ENCODE measurements at places on chromosomes 11 and 22.

DNA sequence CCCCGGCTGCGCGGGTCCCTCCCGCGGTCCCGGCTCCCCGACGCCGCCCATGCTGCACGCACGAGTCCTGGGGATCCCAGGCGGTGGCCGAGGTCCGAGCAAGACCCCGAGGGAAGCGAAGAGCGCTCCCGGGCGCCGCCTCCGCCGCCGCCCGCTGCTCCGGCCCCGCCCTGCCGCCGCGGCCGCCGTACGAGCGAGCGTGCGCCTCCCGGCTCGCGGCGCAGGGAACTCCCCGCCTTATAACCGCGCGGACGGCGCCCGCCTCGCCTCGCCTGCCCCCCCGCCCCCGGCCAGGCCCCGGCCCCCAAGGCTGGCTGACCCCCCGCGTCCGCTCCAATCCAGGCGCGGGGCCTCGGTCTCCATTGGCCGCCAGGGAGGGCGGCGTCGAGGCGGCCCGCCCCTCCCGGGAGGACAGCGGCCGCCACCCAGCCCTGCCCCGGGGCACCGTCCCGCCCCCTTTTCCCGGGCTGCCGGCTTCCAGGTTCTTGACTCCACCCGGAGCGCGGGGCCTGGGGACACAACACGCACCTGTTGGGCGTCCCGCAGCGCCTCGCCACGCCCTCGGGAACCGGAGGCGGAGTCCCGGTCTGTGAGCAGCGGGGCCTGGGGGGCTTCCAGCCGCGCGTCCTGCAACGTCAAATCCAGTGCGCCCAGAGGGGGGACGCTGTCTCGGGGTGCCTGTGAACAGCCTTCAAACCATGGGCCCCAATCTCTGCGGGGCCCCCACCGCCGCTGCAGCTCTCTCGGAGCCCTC lies at the start of gene FADS3:
Gene FADS3, minus strand, starts transcription at position 215 of the 754 bp plus-strand sequence. Its CDS starts 164 bp downstream, at position 51.
- peak; percentile 93 for DNase-seq

DNA sequence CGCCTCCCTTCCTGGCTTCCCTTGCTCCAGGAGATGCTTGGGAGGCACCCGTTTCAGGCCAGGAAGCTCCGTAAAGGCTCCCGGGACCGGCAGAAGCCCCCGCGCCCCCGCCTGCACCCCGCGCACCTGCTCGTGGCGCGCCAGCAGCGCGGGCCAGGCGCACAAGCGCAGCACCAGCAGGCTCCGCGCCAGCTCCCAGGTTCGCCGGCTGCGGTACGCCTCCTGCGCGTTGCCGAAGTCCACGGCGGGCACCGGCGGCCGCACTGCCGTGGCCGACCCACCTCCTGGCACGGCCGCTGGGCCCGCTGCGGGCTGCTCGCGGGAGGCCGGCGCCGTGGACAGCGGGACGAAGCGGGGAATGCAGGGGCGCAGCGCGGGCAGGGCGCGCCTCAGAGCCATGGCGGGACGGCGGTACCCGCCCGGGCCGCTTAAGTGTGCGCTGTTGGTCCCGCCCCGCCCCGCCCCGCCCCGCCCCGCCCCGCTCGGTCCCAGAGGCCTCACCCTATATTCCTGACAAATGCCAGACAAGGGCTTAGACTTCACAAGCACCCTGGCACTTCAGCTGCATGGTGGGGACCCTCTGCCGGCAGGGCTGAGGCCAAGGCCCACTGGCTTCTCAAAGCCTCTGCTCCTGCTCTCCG lies at the start of gene PRODH:
Gene PRODH, minus strand, starts transcription at position 405 of the 641 bp plus-strand sequence. Its CDS starts 6 bp downstream, at position 399.
- no peak for DNase-seq

DNA sequence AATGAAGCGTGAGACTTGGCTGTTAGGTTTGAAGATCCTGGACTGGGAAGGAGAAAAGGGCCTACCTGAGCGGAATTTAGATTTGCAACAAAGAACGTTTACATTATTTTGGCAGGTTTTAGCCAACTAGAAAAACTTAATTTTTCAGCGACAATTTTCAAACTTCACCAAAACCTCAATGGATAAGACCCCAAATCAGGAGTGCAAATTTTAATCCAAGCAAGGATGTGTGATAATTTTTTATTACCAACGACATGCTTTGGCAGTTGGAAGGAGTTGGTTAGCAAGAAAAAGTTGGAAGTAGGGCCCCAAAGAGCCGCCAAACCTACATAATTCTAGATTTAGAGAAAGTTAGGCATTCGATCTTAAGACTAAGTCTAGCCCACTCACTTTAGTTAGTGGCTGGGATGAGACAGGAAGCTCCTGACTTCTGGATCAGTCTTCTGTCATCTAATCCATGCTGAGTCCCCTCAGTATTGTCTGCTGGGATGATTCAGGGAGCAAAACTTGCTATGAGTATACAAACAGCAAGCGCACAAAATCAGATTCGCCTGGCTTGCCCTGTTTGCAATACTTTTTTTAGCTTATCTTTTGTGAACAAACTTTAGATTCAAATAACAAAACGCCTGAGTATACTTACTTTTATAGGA lies 787 bp upstream of the RDX start:
- DNase-seq = no peak

DNA sequence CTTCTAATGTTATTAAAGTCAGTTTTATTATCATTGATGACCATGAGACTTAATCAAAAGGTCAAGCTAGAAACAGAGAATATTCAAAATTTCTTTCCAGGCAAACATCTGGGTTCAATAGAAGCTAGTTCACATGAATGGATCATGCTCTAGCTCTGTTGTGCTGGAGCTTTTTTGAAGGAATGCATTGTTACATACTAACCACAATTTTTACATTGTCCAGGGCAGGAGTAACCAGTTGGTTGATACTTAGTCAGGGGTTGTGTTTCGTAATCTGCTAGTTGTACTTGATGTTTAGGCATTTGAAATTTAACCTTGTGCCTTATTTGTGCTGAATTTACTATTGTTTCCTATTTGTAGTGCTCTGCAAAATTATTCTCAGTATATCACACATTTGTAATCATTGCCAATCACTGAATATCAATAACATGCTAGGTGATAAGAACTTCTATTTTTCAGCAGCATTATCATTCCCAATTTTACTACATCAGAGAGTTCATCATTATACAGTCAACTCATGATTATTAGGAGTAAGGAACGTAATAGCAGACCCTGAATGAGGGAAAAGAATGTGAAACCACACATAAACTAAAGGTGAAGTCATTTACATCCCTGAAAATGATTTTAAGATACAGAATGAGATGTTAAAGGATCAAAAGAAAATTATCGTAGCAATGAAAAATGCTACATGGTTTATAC lies 23.2 kb downstream of the NF2 start:
- peak; percentile 50 for DNase-seq

DNA sequence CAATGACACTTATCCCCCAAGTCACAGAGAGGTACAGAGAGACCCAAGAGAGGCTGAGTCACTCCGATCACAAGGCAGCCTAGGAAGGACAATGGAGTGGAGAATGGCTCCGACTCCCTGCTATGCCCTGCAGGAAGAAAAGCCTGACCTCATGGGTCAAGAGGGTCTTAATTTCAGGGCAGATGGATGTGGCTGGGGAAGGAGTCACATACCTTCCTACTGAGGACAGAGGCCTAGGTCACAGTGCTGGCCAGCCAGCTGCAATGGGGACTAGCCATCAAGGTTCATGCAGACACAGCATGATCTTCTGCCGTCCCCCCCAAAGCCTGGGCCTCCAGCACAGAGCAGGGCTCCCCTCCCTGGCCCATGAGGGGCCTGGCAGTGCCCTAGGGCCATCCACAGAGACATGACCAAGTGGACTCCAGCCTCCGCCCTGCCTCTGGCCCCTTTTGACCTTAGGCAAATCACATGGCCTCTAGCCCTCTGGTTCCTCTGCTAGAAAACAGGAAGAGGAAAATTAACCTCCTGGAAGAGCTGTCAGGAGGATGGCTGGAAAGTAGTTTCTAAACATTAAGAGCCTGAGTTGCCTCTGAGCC lies 1.8 kb downstream of the ARRB1 start:
- no peak for DNase-seq

- no peak for DNase-seq
Observed at GRCh38 chr11:112829971-112830654, 131.1 kb upstream of the NCAM1 start.

GRCh38 chr11:108278954-108279353 lies 56.1 kb downstream of the ATM start:
- no peak for DNase-seq

DNA sequence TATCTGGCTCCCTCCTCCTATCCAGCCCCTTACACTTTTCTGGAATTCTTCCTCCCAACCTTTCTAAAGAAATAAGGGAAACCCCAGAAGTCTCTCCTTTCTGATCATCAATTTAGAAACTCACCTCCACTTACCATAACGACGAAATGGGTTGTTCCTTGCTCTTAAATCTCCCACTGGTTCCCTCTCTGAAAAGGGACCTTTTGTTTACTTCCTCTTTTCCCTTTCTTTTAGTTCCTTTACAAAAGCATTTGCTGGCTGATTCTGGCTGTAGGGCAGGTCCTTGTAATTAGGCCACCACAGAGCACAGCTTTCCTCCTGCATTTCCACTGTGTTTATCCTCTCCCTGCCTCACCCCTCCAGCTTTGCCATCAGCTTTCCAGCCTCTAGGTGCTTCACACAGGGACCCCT lies 12.0 kb downstream of the JAML start:
- no peak for DNase-seq

- DNase-seq = no peak
Observed at GRCh38 chr11:44532809-44533208, 32.7 kb upstream of the CD82 start.

GRCh38 chr11:93585758-93586157 lies 42.6 kb upstream of the SMCO4 start:
- DNase-seq = peak; percentile 60

GRCh38 chr22:49961601-49962011 lies 1.0 kb downstream of the PIM3 start:
- no peak for DNase-seq

GRCh38 chr11:119610836-119611426 lies 118.1 kb downstream of the NECTIN1 start:
- no peak for DNase-seq

GRCh38 chr11:76849376-76849775 lies 11.3 kb upstream of the ACER3 start:
- no peak for DNase-seq

GRCh38 chr22:45263463-45264269 lies 21.1 kb upstream of the UPK3A start:
- DNase-seq = peak; percentile 85

DNA sequence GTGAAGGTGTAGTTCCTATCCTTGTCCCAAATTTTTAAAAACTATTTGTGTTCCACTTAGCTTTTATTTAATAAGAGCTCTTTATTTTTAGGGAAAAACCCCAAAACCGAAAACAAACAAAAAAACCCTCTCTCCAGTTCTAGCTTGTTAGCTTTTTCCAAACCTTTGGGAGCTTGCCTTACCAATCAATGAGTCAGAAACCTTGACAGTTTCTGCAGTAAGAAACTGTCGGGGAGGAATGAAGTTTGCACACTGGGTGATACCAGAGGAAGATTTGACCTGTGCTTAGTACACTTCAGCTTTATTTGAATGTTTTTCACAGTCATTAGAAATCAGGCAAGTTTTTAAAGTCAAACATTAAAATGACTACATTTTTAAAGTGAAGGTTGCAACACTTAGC lies 105.0 kb downstream of the FAT3 start:
- no peak for DNase-seq

DNA sequence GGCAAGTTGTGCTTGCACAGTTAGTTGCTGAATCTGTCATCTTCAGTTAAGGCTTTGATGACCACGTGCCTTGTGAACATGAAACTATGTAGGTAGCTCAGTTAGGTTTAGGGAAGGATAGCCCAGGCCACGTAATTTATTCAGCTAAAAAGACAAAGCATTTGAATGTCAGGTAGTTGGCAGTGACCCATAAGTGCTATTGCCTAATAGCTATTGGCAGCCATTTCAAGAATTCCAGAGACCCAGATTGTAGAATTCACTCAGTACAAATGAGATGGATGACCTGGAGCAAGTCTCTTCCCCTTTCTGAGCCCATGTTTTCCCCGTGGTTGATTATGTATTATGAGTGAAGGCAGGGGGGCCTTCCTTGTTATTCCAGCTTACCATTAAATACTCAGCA lies 265.3 kb upstream of the ANO5 start:
- no peak for DNase-seq

- no peak for DNase-seq
Observed at GRCh38 chr11:70061734-70062133, 16.4 kb upstream of the ANO1 start.

DNA sequence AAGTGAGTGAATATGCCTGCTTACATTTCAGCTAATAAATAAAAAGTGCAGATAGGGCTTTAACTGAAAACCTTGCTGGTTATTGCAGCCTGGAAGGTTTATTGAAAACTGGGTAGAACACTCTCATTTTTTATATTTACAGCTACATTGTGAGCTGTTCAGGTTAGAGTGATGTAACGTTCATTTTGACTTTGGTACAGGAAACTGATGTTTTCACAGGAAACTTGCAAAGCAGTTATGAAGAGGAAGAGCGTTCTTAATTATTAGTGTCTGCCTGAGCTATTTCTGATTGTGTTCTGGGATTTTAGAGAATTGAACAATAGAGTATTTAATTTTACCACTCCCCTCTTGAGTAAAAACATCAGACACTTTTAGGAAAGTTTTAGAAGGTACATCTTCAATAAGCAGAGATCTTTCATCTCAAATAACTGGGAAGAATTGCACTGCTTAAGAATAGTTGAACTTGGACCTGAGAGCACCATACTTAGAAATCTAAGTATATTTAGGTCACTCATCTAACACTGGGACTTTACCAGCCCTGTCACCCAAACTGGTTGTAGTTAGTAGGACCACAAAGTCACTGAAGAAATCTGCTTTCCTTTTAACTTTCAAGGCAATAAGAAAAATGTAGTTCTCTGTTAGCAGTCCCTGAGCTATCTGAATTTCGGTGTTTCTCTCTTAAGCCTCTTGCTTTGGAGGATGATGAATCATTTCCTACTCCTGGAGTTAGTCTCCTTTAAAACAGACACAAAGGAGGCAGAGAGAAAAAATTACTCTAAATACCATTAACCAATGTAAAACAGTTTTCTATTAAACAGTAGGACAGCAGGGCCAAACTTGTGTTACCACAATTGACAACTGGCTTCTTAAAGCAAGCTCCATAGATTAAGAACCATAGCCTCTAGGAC lies 128.6 kb upstream of the DDI1 start:
- no peak for DNase-seq

DNA sequence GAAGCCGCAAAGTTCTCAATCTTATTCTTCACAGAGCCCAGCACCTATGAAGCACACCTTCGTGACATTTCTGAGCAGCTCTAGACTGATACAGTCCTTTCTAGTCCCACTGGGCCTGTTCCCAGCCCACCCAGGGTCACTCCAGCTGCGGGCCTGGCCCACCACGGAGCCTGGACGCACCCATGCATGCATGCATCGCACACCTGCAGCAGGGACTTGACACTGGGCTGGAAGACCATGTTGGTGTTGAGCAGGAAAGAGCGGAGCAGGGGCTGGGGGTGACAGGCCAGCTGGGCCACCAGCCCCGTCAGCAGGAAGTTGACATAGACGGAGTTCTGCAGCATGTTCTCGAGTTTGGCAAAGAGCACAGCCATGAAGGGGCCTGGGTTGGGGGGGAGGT lies 9.2 kb downstream of the C11orf42 start:
- no peak for DNase-seq

- DNase-seq = no peak
Observed at GRCh38 chr22:22045571-22046335, 63.2 kb upstream of the TOP3B start.

- DNase-seq = no peak
Observed at GRCh38 chr11:47425611-47426010, 628 bp downstream of the PSMC3 start.
